ENCODE measurements at places on chromosomes 13 and 19.

- peak; percentile 64 for DNase-seq
Measured at GRCh38 chr19:49148784-49149651, 6.2 kb downstream of the HRC start.

- no peak for DNase-seq
Measured at GRCh38 chr13:45219938-45220375, 19.1 kb upstream of the KCTD4 start.

GRCh38 chr13:98998831-98999638 is 21.2 kb upstream of the DOCK9 start:
- DNase-seq: no peak

GRCh38 chr19:11551603-11552235 is 7.3 kb downstream of the ELOF1 start:
- DNase-seq: no peak

DNA sequence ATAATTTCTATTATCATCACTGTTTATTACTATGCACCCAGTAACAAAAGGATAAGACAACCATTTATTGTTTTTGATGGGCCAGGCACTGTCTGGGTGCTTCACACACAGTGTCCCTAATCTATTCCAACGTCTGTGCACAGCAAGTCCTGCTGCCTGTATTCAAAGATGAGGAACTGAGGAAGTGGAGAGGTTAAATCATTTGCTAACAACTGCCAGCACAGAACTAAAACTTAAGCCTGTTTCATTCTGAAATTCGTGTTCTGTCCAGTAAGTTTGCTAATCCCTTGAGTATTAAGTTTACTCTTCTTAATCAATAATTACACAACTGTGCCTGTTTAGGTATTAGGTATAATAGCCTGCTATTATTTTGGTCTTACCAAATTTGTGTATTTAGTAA is 41.9 kb downstream of the TEX26 start:
- DNase-seq: no peak
